ENCODE measurements at places on chromosomes 12 and 14. TPM values are rescaled to one million over a fixed set of nuclear protein-coding genes. Genes with fewer than 3 reads are reported as not detected.

GRCh38 chr14:32542507-32542906, 213.4 kb downstream of the AKAP6 start:
- H3K36me3 ChIP-seq: peaks cover 7% of the 10 kb centered on the region
- DNase-seq: no peak
- H3K27me3 ChIP-seq: no peaks in the 10 kb centered on the region
- no peak overlapping the region for H3K27ac ChIP-seq
- H3K4me1 ChIP-seq: no peaks in the 10 kb centered on the region
- H3K4me3 ChIP-seq: no peak overlapping the region

DNA sequence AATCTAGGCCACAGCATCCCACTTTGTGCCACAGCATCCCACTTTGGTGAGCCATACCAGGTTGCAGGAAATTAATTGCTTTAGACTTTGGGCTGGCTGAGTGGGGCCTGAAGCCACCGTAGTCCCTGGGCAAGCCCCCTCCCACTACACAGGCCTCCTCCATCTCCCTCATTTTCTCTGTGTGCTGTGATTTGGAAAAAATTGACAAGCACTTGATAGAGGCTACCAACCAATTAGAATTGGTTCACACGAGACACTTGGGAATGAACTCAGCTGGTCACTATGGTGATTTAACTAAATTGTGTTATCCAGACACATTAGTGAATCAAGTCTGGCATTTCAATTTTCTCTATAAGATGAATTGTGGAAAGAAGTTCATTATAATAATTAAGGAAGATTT, 481.1 kb downstream of the DIO2 start:
- H3K27ac ChIP-seq: no peak overlapping the region
- DNase-seq: no peak
- H3K36me3 ChIP-seq: no peaks in the 10 kb centered on the region
- no peaks in the 10 kb centered on the region for H3K27me3 ChIP-seq

GRCh38 chr14:65872536-65872935, 460.0 kb downstream of the FUT8 start:
- H3K27ac ChIP-seq: no peak overlapping the region
- no peaks in the 10 kb centered on the region for H3K4me1 ChIP-seq
- DNase-seq: no peak

Gene CCDC38
- total RNA-seq: not detected

Measured in right atrium auricular region (tissue), 2 donors.